Right atrium auricular region (tissue), 2 donors: ENCODE measurements at places on chromosomes 7 and 10.
A peak's percentile ranks its signal among the peaks of the same experiment; 100 is the strongest.

- DNase-seq = no peak
These were observed 170.8 kb upstream of the HABP2 start for GRCh38 chr10:113381981-113382509.

DNA sequence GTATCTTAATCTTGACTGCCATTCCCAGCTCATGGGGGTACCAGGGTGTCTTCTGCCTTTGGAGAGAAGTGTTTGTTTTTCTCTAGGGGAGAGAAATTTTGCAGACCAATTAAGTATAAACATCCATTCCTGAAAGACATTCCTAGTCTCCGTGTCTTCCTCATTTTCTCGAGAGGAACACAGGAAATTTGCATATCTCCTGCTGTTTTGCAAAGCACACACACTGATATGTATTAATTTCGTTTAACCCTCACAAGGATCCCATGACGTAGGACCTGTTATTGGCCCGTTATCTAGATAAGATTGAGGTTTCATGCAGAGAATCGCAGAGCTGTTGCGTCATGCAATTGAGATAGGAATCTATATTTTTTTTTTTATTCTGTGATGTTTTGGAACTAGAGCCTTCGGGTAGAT lies 944 bp downstream of the RHBDD2 start:
- DNase-seq = no peak

- no peak for DNase-seq
These were observed 74.9 kb downstream of the CLIP2 start for GRCh38 chr7:74364061-74364460.

DNA sequence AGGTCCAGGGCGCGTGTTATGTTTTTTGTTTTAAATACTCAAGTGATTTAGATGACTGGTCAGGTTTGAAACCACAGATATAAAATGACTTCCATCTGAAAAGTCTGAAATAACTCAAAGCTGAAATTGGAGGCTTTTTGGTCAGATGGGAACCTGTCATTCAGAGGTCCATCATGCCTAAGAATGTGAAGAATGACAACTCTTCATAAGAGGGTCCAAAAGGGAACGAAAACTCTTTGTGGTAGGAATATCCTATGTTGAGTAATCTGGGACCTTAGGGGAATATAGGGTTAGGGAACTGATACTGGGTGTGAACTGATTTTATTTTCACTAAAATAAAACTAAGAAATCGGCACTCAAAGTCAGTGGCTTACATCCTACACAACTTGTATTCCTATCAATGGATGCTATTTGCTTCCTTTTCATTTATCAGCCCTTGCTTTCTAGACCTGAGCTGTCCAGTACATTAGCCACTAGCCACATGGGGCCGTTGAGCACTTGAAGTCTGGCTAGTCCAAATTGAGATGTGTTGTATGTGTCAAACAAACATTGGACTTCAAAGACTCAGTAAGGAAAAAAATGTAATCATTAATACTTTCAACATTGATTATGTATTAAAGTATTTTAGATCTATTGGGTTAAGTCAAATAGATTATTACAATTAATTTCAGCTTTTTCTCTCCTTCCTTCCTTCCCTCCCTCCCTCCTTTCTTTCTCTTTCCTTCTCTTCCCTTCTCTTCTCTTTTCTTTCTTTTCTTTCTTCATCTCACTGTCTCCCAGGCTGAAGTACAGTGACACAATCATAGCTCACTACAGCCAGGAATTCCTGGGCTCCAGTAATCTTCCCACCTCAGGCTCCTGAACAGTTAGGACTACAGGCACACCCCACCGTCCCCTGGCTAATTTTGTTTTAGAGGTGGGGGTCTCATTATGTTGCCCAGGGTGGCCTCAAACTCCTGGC lies 56.5 kb upstream of the KDM7A start:
- no peak for DNase-seq

- DNase-seq = peak; percentile 11
These were observed 60.2 kb downstream of the CLRN3 start for GRCh38 chr10:127832501-127832900.

GRCh38 chr7:117459735-117460134 lies 20.1 kb upstream of the CFTR start:
- no peak for DNase-seq

GRCh38 chr7:26365077-26365900 lies 73.6 kb downstream of the SNX10 start:
- DNase-seq = no peak

DNA sequence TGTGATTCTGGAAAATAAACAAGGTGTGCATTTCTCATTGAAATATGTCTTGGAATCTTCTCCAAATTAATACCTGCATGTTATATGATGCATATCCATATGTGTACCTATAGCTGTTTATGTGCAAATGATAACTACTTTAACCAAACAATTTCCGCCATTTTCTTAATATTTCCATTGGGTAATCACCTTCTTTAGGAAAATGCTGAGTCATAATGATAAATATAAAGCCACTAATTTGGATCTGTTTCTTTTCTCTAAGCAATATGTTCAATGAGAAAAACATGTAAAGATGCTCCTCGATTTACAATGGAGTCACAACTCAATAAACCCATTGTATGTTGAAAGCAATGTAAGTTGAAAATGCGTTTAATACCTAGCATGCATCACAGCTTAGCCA lies 574.4 kb downstream of the CNTNAP2 start:
- no peak for DNase-seq

- no peak for DNase-seq
These were observed 134.9 kb downstream of the TNS3 start for GRCh38 chr7:47446871-47447466.

DNA sequence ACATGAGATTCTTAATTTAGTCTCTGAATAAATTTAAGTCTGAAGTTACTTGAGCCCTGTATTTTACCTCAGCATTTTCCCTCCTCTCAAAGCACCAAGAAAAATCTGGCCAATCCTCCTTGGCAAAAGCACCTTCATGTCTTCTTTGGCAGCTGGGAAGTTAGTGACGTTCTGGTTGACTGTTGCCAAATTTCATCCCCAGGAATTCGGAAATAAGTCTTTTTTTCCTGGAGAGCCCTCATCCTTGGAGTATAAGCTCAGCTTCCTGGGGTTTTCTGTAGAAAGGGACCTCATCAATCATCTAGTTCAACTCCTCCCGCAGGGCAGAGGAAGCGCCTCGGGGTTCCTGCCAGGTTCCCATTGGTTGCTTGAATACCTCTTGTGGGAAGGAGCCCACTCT lies 377.6 kb downstream of the PHTF2 start:
- no peak for DNase-seq

DNA sequence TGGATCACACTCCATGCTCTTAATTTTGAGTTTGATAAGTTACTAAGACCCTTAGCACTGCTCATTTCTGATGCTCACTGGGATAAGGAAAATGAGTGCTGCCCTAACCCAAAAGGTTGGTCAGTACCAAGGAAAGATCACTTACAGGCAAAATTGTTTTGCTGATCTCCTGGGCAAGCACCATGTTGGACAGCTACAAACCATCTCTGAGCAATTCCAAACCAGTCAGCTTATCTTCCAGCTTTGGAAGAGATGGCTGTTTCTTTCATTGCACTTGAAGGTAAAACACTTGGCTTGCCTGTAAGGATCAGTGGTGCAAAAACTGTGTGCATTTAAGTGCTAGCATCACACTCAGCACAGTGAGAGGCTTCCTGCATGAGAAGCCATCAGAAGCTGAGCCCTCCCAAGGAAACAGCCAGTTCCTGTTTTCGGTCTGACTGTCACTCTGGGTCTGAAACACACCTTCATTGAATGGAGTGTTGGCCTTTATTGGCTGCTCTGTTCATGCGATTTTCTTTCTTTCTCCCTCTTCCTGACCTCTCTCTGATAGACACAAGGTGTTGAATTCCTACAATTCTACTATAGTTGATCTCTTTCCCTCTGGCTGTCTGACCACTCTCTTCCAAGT lies 126.4 kb upstream of the GHITM start:
- no peak for DNase-seq

DNA sequence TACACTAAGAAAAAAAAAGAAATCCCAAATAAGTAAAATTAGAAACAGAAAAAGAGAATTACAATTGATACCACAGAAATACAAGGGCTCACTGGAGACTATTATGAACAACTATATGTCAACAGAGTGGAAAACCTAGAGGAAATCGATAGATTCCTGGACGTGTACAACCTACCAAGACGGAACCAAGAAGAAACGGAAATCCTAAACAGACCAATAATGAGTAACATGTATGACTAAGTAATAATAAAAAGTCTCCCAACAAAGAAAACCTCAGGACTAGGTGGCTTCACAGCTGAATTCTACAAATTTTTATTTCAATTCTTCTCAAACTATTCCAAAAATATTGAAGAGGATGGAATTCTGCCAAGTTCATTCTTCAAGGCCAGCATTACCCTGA lies 13.9 kb downstream of the DIP2C start:
- no peak for DNase-seq

DNA sequence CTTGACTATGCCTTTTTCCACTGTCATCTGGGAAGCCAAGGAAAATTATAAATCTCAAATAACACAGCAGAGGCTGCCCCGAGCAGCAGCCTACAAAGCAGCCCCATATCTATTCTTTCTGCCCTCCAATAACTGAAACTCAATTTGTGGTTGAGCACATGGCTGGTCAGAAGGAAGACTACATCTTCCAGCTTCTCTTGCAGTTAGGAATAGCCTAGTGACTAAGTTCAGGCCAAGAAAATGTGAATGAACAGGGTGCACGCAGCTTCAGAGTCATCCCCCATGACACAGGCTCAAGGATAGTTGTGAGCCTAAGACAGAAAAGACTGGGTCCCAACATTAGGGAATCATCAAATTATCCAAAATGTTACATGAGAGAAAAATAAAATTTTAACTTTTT lies 42.3 kb downstream of the CHCHD3 start:
- no peak for DNase-seq

DNA sequence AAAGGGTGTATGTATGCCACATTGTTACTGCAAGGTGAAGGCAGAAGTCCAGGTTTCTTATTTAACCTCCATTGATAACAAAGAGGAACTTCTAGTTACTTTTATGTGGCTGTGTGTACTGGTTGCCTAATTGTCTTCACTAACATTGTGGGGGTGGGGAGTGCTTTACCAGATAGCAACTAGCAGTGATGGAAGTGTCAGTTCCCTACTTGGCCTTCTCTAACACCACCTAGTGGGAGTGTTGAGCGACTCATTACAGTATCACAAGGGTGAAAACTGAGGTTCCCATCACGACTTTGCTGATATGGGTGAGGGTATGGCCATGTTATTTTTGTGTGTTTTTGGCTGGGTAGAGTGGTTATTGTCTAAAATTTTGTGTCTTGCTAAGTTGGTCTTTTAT lies 274.4 kb downstream of the THSD7A start:
- DNase-seq = no peak

GRCh38 chr10:118753331-118754228 lies 1.2 kb downstream of the CACUL1 start:
- no peak for DNase-seq

DNA sequence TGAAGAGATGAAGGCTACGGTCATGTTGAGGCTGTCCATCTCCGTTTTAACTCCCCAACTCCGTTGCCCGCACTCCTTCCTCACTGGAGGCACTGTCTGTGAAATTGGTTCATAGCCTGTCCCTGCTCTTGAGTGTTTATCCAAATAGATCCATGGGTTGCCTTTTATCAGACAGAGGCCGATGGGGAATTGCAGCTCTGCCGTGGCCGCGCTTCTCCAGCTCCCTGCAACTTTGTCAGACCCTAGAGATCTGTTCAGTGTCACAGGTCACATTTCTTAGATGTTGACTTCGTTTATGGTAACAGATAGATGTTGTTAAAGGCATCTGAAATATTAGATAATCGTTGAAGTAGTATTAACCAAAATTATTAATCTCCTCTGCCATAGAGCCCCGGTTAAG lies 14.7 kb downstream of the PPP2R2D start:
- no peak for DNase-seq
